ENCODE measurements at places on chromosomes 2 and 18.

GRCh38 chr2:238069877-238070276, 9.1 kb downstream of the SCLY start:
- no peak for DNase-seq

DNA sequence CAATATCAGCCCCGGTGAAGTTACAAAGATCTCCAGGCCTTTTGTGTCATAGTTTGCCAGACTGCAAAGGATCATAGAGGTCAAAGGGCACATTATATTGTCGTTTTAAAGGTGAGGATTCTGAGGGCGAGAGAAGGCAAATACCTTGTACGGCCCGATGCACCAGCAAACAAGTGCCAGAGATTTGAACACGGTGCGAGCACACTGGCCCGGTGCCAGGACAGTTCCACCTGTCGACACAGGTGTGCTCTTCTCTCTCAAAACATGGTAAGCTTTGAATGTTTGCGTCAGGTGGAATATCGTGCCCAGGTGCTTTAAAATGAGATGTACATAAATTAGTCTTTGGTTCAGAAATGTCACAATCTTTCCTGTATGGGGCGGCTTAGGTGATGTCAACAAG, 776.1 kb upstream of the ID2 start:
- DNase-seq, result no peak

GRCh38 chr2:177015356-177015923, 197.2 kb upstream of the HNRNPA3 start:
- no peak for DNase-seq

GRCh38 chr2:101596333-101596732, 101.2 kb upstream of the MAP4K4 start:
- no peak for DNase-seq

GRCh38 chr2:11622611-11623010, 47.4 kb downstream of the NTSR2 start:
- no peak for DNase-seq

GRCh38 chr18:31677592-31677991, 6.8 kb downstream of the B4GALT6 start:
- DNase-seq, result no peak

GRCh38 chr2:49982871-49983270, 828.6 kb upstream of the FSHR start:
- DNase-seq, result no peak

DNA sequence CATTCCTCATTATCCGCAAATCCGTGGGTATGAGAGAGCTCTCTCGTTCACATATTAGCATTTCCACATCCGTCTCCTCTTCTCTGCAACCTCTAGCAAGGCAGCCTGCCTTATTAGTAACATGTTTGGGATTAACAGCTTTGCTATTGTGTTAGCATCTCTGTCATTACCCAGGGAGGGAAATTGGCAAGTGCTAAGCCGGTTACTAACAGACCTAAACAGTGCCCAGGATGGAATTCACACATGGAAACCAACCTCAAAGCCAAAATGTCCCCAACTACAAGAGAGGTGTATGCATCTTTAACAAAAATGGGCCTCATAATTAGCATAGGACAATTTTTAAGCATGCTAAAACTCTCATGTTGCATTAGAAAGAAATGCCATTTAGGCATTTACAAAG, 309.0 kb upstream of the MEIS1 start:
- DNase-seq, result no peak

- no peak for DNase-seq
Measured at GRCh38 chr2:165497659-165498317, 28.3 kb downstream of the CSRNP3 start.

DNA sequence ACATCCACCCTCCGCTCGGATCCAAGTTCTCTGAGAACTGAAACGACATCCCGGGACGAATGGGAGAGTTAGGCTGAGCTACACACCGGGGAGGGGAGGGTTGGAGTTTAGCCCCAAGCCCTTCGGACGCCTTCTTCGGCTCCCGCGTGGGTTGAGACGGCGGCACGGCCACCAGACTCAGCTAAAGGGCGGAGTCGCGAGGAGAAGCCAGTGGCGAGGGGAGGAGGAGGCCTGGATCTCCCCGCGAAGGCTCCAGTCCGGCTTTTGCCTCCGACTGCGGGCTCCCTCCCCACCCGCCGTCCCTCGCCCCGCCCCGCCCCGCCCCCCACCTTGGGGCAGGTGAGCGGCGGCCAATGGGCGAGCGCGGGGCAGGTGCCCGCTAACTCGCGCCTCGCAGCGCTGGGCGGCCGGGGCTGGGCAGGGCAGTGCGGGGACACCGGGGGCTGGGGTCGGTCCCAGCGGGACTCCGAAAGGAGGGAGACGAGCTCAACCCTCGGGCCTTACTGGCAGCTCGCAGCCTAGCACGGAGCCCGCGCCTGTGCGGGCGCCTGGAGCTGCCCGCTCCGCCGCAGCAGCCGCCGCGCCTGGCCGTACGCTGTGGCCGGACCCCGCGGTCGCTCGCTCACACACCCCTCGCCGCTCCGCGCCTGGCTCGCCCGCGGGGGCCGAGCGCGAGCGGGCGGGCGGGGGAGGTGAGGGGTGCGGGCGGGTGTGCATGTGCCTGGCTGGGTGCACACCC, at the start of gene EMX1:
TSS of gene EMX1 (plus strand) at position 382 of the 739 bp plus-strand sequence. CDS start at position 716, 334 bp downstream.
- DNase-seq, result no peak

DNA sequence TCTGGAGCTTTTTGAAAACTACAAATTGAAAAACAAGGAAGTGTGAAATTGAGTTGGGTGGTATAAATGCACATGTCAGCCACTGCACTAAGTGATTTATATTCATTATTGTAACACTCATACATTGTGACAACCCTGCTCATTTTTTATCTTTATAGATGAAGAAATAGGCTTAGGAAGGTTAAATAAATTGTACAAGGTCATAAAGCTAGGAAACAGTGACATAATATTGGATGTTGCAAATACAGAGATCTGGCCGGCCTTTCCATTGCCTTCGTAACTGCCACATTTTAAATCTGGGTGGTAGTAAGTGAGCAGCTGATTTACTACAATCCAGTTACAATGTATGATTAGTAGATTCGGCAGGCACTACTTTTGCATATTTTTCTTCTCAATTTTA, 76.6 kb upstream of the LPIN2 start:
- DNase-seq, result no peak

DNA sequence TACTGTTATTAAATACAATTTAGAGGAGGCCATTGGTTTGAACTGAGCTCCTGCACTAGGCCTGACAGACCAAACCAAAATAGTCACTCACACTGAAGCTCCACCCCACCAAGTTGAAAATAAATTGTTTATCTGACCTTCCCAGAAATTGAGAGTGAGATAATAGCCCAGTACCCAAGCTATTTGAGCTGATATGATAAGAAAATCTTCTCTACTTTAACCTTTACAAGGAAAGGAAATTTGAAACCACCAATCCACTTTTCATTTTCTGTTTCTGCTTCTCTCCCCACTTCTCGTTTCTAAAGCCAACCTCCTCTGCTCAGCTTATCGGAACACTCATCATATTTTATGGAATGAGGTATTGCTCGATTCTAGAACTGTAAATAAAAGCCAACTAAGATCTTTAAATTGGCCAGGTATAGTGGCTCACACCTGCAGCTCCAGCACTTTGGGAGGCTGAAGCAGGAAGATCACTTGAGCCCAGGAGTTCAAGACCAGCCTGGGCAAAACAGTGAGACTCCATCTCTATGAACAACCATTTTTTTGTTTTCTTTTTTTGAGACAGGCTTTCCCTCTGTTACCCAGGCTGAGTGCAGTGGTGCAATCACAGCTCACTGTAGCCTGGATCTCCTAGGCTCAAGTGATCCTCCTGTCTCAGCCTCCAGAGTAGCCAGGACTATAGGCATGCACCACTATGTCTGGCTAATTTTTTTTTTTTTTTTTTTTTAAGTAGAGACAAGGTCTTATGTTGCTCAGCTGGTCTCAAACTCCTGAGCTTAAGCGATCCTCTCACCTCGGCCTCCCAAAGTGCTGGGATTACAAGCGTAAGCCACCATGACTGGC, 13.3 kb upstream of the GALM start:
- DNase-seq, result no peak

DNA sequence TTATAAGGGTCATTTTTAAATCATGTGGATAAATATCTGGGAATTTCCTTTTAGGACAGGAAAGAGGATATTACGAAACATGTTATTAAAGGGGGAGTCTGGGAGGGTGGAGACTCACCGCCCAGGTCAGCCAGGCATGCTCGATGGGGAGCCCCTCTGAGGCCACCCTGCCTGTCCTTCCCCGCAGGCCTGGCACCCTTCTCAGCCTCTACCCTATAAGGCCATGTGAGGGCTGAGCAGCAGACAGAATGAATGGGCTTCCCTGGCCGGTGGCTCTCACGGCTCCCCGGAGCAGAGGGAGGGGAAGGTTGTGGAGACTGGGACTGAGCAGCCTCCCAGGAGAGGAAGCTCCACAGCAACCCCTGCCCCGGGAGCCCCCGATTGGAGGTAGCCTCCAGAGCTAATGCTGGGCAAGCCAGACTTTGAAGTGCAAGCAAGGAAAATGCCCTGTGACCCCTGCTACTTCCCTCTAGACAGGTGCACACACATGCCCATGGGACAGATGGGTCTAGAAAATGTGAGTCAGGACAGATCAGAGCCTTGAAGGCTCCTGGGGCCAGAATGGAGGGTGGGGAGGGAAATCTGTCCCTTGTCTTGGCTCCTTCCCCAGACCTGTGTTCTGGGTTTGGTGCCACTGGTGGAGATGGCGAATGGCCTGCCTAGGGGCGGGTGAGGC, 13.2 kb upstream of the ARMC9 start:
- DNase-seq, result no peak

GRCh38 chr18:907885-908757, 3.5 kb downstream of the ADCYAP1 start:
- no peak for DNase-seq

- DNase-seq, result no peak
Measured at GRCh38 chr2:172230889-172231401, 128.2 kb upstream of the DLX2 start.

DNA sequence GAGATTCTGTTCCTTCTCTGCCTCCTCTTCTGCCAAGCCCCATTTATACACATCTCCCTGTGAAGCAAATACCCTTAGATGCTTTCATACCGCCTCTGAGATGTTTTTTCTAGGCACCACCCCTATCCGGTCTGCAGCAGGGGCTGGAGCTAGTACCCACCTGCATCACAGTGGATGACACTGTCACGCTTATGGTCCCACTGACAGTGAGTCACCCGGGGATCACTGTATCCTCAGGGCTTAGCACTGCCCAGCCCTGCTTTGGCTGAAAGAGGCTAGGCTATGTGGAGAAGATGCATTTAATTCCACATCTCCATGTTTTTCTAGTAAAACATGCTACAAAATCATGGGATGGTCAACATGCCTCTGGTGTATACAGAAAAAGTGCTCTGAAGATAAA, 9.9 kb downstream of the FABP1 start:
- DNase-seq, result no peak

- no peak for DNase-seq
Measured at GRCh38 chr2:199070322-199070949, 387.3 kb downstream of the SATB2 start.

- DNase-seq, result no peak
Measured at GRCh38 chr2:159111346-159111927, 143.0 kb downstream of the TANC1 start.

- DNase-seq, result no peak
Measured at GRCh38 chr18:37465958-37466357, 99.6 kb downstream of the CELF4 start.

- DNase-seq, result no peak
Measured at GRCh38 chr2:31580321-31581117, at the start of gene SRD5A2. SRD5A2 (minus strand) TSS chr2:31580938; CDS start chr2:31580900, 38 bp downstream.

- no peak for DNase-seq
Measured at GRCh38 chr2:67881816-67882215, 181.0 kb downstream of the C1D start.

DNA sequence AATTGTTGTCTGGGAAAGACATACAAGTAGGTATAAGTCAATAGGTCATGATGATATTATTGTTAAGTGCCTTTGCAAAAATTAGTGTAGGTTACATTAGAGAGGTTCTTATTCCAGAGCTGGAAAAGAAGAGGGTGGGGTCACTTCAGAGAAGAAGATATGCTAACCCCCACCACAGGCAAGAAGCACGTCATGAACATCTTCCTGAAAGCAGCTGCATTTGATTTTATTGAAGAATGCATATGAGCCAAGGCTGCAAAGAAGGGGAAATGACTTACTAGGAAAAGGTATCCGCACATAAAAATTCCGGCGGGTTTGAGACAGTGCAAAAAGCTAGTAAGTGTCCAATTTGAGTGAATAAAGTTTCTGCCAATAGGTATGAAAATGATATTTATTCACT, 195.3 kb upstream of the CDH2 start:
- DNase-seq, result no peak

DNA sequence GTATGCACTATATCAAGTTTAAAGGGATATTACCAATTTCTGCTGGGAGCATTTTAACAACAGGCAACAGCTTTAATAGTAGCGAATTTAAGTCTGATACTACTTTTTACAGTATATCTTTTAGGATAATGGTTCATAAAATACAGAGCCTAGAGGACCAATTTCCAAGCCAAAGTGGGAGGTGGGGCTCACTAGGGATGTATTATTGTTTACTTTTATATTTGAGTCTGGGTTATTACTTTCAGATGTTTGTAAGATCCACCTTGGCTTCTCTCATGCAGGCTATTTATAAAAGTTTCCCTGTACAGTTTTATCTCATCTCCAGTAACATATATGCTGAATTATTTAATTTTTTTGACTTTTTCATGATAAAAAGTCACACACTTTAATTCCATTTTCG, 242.0 kb downstream of the CMPK2 start:
- DNase-seq, result no peak
